ENCODE measurements at places on chromosomes 16 and 17.
A peak's percentile ranks its signal among the peaks of the same experiment; 100 is the strongest.

- no peak for DNase-seq
Observed at GRCh38 chr17:40456396-40456951, 13.2 kb downstream of the IGFBP4 start.

DNA sequence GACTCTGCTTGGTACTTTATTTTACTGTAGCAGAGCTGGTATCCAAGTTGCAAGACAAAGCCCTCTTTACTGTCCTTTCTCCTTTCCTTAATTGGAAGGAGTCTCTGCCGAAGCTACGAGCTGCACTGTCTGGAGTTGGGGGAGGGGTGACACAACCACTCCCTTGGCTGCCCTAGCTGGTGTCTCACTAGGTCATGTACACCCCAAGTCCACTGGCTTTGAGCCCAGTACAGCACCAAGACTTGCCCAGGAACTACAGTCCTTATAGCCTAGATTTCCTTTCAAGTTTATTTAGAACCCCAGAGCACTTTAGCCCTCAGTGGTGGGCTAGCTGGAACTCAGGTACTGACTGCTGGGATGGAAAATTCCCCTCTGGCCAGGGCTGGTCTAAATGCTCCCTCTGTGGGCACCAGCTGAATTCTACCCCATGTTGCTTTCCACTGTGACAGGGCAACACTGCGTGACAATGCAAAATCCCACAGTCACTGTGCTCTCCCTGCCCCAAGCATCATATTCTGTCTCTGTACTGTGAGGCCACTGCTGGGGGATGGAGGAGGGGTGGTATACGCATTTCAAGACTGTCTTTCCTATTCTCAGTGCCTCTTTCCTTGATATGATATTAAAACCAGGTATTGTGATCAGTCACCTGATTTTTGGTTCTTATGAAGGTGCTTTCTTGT is 18.4 kb downstream of the EFCAB5 start:
- DNase-seq: peak; percentile 27

- no peak for DNase-seq
Observed at GRCh38 chr16:10078541-10078949, 103.7 kb downstream of the GRIN2A start.

- no peak for DNase-seq
Observed at GRCh38 chr16:11651796-11652195, 16.5 kb upstream of the SNN start.

GRCh38 chr17:79746889-79747507 is 16.3 kb downstream of the ENPP7 start:
- DNase-seq: no peak

DNA sequence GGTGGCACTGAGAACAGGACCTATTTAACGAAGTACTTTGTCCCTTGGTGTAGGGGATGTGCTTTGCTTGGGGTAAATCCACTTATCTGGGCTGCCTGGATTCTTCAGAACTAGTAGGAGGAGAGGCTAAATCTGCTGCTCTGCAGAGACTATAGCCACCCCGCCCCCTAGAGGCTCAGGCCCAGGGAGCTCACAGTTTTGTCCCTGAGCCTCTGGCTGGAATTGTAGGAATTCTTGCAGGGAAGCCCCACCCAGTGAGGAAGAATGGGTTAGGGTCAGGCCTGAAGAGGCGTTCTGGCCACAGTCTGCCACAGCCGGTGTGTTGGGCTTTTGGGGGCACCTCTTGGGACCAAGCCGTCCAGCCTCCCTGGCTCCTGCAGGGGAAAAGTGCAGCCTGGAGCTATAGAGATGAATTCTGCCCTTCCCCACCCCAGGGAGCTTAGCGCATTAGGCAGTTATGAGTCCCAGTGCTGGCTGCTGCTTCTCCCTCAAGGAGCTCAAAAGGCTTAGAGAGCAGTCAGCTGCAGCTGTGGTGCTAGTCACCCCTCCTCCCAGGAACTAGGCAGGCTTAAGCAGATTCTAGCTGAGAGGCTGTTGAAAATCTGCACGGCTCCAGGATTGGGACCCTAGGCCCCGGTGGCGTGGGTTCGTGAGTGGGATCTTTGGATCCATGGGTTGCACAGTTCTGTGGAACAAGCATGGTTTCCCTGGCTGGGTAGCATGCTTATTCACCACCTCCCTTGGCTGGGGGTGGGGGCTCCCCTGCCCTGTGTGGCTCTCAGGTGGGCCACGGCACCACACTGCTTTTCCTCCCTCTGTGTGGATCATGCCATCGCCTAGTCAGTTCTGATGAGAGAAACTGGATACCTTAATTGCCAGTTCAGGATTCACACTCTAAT is 237.4 kb upstream of the TOM1L1 start:
- DNase-seq: no peak

GRCh38 chr16:67468731-67469130 is 12.2 kb downstream of the ATP6V0D1 start:
- no peak for DNase-seq

- DNase-seq: no peak
Observed at GRCh38 chr16:7218936-7219335, 113.7 kb upstream of the RBFOX1 start.

DNA sequence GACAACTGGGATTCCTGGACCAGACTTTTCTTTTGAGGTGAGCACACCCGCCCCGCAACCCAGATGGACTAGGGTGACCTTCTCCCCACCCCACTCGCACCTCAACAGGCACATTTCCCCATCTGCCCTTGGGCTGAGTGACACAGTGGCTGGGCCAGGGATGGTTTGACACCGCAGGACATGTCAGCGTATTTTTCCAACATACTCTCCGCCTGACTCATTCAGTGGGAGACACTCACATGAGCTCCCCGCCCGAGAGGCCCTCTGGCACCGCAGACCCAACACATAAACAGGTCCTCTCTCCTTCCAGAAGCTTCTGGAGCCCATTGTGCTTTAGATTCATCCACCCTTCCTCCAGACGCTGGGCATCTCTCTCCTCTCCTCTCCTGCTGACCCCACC is 69.4 kb downstream of the ZDHHC7 start:
- no peak for DNase-seq

- no peak for DNase-seq
Observed at GRCh38 chr16:49806446-49806845, 49.5 kb downstream of the ZNF423 start.

DNA sequence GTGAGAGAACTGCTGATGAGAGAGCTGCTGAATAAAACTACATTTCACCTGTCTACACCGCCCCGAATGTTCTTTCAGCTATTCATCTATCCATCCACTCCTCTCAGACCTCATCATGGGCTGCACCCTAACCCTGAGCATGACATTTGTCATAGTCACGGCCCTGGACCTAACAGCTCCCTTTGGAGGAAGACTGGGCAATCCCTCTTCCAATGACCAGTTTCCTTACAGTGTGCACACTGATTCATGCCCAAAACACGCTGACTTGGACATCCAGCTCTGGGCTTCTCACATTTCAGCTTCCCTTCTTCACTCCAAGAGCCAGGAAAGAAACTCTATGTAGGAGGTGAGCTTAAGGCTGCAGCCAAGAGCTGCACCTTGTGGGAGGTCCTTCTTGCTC is 41.8 kb upstream of the ARL4D start:
- DNase-seq: peak; percentile 90

- DNase-seq: no peak
Observed at GRCh38 chr16:64361753-64362152, 760.1 kb downstream of the CDH11 start.

DNA sequence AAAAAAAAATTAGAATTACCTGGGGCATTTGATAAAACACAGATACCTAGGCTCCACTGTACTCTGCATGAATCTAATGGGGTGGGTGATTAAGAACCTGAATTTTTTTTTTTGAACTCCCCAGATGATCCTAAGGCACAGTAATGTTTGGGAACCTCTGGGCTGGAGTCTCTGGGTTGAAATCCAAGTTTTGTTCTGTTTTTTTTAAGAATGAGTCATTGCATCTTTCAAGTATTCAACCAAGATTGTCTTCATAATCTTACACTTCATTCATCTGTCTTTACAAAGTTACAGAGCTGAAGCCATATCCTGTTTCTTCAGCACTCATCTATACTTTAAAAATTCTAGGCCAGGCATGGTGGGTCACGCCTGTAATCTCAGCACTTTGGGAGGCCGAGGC is 52.6 kb downstream of the PIGL start:
- DNase-seq: no peak

DNA sequence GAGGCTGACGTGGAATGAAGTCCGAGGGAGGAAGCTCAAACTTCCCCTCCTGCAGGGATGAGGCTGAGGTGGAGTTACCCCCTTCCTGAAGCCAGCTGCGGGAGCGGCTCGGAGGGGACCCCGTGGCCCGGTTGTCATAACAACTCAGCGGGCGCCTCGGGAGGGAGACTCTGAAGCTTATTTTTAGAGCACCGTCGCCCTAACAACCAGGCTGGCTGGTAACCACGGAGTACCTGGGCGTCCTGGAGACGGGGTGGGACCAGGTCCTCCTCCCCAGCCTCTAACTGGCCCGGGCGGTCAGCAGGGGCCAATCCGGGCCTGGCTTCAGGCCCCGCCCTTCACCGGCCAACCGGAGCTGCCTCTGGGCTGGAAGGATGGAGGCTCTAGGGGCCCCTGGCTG is 27.7 kb downstream of the NECAB2 start:
- DNase-seq: no peak

- peak; percentile 10 for DNase-seq
Observed at GRCh38 chr17:18158022-18158600, 25.5 kb upstream of the ALKBH5 start.

GRCh38 chr17:4161192-4161966 is 18.4 kb downstream of the CYB5D2 start:
- DNase-seq: peak; percentile 91

DNA sequence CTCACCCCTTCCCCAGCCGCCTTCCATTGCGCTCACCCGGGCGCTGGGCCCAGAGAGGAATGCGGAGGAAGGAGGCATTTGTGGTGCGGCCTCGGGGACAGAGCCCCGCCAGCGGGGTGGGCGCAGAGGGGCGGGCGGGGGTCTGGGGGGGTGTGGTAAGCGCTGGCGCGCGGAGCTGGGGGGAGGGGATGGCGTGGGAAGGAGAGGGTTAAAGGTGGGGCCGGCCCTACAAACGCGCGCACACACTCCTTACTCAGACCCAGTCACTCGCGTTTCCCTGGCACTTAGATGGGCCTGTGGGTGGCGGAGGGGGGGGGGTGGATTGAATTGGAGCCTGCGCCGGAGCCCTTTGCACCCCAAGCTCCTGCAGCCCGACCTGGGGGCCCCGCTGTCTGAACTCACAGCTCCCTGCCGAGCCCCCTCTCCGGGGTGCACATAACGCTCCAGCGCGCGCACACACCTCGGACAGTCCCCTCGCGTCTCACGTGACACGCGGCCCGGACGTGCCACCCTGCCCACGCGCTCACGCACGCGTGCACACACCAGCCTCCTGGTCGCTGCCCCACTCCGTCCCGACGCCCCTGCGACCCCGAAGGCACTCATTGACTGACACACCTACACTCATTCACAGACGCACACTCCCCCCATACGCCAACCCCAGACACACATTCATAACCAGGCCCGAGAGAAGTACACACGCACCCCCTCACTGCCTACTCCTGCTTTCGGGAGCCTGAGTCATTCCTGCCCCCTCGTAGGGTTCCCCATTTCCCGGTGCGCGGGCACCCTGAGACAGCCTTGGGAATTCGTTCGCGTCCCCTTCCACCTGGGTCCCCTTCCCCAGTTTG is 844 bp downstream of the TBKBP1 start:
- DNase-seq: peak; percentile 65

GRCh38 chr17:74953134-74953687 is 17.5 kb downstream of the OTOP3 start:
- DNase-seq: no peak

DNA sequence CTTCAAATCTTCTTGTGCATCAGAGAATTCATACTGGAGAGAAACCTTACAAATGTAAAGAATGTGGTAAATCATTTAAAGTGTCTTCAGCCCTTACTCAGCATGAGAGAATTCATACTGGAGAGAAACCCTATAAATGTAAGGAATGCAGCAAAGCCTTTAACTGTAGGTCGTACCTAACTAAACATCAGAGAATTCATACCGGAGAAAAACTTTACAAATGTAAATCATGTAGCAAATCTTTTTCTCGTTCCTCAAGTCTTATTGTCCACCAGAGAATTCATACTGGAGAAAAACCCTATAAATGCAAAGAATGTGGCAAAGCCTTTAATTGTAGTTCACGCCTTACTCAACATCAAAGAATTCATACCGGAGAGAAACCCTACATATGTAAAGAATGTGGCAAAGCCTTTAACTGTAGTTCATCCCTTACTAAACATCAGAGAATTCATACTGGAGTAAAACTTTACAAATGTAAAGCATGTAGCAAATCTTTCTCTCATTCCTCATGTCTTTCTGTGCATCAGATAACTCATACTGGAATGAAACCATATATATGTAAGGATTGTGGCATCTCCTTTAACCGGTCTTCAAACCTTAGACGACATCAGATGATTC is 118.5 kb upstream of the ZNF267 start:
- DNase-seq: no peak

DNA sequence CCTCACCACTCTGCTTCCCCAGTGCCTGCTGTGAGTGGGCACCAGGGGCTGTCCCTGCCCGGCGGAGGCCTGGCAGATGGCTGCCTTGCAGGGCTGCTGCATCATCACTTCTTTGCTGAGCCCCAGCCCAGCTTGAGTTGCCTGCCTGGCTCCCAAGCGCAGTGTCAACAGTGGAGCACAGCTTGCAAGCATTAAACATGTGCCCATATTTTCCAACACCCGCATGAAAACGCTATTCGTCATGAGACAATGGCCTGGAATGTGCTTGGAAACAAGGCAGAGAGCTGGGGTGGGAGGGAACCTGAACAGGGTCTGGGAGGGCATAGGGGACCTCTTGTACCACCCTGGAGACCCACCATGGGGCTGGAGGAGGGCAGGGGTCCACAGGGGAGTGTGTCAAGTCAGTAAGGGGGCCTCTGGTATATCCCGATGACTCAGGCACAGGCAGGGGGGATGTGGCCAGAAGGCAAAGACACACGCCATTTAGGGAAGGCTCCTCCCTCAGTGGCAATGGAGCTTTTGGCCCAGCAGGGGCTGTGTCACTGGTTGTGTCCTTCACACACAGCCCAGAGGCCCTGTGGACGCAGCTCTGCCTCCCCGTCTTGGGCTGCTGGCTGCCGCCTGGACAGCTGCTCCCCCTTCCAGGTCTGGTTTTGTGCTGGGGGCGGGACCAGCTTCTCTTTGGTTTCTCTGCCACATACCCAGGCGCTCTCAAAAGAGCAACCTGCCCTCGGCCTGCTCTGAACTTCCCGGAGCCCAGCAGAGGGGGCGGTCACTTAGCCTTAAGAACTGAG is 17.4 kb upstream of the MTSS2 start:
- DNase-seq: peak; percentile 80

DNA sequence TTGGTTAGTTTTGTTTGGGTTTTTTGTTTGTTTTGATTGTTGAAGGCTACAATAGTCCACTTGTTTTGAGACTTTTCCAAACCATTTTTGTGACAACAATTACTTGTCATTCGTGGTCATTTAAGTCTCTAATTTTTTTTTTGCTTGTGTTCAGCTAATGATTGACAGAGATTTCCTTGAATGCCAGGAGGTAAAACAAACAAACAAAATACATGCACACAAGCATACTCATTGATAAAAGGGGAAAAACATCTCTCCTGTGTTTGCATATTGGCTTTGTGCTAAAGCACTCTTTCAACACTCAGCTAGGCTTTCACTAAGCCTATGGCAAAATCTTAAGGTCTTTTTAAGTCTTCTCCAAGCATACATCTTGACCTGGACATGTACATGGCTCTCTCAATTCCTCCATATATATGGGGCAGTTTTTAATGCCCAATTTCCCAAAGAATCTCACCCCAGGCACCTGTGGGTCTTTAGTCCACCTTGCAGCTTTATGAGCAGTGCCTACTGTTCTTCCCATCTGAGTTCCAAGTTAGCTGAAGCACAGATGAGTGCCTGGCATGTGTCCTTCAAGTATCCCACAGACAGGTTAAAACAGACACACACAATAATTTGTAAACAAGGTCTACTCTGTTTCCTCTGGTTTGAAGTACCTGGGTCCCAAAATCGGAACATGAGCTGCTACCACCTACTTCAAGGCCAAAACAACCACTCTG is 24.2 kb upstream of the HS3ST3B1 start:
- DNase-seq: no peak
